Stimulated activated naive CD4-positive, alpha-beta T cell treated with Interleukin-2 at 50 U/mL for 16 hours (primary cell): ENCODE measurements at places on chromosomes 2 and 18.

- no peak for DNase-seq
Observed at GRCh38 chr2:199261239-199261638, 196.5 kb downstream of the SATB2 start.

- no peak for DNase-seq
Observed at GRCh38 chr18:48194591-48195181, 214.5 kb downstream of the ZBTB7C start.

DNA sequence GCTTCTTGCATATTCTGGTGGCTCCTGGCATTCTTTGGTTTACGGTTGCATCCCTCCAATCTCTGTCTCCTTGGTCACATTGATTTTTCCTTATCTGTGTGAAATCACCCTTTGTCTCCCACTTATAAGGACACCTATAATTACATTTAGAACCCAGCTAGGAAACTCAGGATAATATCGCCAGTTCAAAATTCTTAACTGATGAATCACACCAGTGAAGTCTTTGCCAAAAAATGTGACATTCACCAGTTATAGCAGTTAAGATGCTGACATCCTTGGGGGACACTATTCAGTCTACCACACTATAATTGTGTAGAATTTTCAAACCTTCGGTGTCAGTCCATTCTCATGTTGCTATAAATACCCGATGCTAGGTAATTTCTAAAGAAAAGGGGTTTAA lies 320.2 kb downstream of the TMX3 start:
- no peak for DNase-seq

GRCh38 chr18:78875016-78875777 lies 104.4 kb upstream of the SALL3 start:
- DNase-seq, result no peak

DNA sequence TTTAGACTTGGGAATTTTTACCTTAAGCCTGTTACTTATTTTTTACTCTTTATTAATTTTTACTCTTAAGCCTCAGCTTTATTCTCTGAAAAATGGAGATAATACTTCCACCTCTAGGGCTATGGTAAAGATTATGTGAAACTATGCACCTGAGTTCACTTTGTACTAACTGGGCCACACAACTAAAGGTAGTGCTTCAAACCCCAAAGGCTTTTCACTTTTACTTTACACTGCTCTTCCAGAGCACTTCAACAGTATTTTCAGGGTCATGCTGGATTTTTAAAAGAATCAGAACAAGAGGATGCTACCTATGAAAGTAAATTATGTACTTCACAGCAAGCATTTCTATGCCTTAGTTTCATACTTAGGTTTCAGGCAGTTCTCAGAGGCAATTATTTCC lies 27.8 kb downstream of the MEX3C start:
- DNase-seq, result no peak

GRCh38 chr2:121047383-121047782 lies 237.6 kb downstream of the TFCP2L1 start:
- no peak for DNase-seq

GRCh38 chr2:81583311-81584108 lies 1279.0 kb upstream of the LRRTM1 start:
- no peak for DNase-seq
